Upper lobe of right lung (tissue), 1 donor: ENCODE measurements at places on chromosomes 11 and 22.

DNA sequence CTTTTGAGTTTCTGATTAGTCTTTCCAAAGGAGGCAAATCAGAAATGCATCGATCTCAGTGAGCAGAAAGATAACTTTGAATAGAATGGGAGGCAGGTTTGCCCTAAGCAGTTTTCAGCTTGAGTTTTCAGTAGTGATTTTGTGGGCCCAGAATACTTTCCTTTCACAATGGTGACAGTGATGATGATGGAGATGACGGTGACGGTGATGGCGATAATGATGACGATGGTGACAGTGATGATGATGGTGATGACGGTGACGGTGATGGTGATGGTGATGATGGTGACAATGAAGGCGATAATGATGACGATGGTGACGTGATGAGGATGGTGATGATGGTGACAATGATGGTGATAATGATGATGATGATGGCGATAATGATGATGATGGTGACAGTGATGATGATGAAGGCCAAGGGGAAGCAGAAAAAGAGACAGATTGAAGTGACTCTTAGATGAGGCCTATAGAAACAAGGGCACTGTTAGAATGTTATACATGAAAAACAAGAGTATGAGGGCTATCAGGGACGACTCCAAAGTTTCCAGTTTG lies 153.4 kb upstream of the B3GAT1 start:
- H3K27me3 ChIP-seq: no peaks in the 10 kb centered on the region
- H3K4me3 ChIP-seq: no peak overlapping the region
- no peaks in the 10 kb centered on the region for H3K36me3 ChIP-seq
- H3K27ac ChIP-seq: no peak overlapping the region

DNA sequence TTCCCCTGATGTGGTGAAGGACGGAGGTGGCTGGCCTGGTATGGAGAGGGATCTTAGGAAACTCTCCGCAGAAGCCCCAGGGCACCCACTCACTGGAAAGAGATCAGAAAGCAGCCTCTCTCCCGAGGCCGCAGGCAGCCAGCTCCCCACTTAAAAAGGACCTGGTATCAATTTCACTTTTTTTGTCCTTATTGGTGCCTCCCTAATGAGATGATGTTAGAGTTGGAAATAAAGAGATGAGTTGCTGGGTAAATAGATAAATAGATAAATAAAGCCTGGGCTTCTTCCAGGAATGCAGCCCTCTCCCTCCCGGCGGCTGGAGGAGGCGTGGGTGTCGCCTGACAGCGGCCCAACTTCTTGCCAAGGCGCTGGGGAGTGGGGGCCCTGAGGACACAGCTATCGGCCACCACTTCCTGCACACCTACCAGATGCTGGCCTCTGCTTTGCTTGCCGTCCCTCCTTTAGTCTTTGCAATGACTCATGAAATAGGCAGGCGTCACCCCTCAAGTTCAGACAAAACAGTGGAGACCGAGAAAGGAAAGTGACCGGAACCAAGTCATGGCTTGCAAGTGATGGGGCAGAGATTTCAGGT lies 42.9 kb downstream of the LINC01488 start:
- no peaks in the 10 kb centered on the region for H3K4me1 ChIP-seq
- no peak overlapping the region for H3K27ac ChIP-seq
- no peaks in the 10 kb centered on the region for H3K36me3 ChIP-seq

GRCh38 chr11:7871056-7871455 lies 60.0 kb downstream of the OR10A6 start:
- H3K4me1 ChIP-seq: no peaks in the 10 kb centered on the region
- H3K27me3 ChIP-seq: no peaks in the 10 kb centered on the region
- H3K27ac ChIP-seq: no peak overlapping the region
- H3K36me3 ChIP-seq: no peaks in the 10 kb centered on the region

- H3K4me1 ChIP-seq: peaks cover 18% of the 10 kb centered on the region
- DNase-seq: no peak
- no peaks in the 10 kb centered on the region for H3K27me3 ChIP-seq
- H3K27ac ChIP-seq: peak overlapping the region; percentile 99
- H3K36me3 ChIP-seq: peaks cover 39% of the 10 kb centered on the region
These were observed 576 bp downstream of the TMEM258 start for GRCh38 chr11:61791737-61792309.

DNA sequence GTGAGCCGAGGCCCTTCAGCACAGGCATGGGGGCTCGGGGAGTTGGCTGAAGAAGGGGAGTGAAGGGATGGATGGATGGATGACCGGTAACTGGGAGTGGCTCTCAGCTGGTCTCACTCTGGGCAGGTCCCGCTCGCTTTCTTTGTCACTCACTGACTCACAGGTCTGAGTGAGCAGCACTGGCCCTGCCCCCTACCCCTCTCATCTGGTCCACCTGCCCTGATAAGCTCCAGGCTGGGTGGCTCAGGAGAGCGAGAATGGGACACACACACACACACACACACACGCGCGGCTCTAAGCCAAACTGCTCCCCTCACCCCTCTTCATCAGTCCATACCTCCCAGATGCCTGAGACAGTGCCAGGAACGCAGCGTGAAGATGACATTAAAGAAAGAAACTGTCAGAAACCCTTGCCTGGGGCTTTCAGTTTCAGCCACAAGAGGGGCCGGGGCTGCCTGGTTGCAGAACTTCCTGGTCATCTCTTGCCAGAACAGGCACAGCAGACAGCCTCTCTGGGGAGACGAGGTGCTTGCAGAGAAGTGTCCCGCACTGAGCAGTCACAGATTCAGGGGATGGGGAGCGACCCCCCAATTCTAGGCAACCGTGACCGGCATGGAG lies 16.5 kb upstream of the SHISAL1 start:
- H3K27me3 ChIP-seq: peaks cover 59% of the 10 kb centered on the region
- H3K4me3 ChIP-seq: no peak overlapping the region
- H3K36me3 ChIP-seq: no peaks in the 10 kb centered on the region
- DNase-seq: no peak
- no peak overlapping the region for H3K27ac ChIP-seq

DNA sequence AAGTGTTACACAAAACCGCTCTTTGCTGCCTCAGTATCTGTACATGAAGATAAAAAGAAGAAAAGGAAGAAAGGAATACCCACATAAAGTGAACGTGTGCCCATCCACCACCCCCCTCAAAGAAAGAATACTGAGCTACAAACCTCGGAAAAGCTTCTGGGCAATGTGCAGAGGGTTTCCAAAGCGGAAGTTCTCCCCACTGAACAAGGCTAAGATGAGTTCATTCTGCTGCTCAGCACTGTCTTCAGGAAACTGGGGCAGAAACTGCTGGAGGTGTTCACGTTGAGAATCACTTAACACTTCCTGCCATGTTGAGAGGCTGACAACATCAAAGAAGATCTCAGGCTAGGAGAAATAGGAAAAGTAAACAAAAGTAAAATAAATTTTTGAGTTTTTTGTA lies 6.9 kb downstream of the NFRKB start:
- peaks cover under 1% of the 10 kb centered on the region for H3K4me1 ChIP-seq
- no peak overlapping the region for H3K4me3 ChIP-seq
- no peak overlapping the region for H3K27ac ChIP-seq
- H3K27me3 ChIP-seq: no peaks in the 10 kb centered on the region
- peaks cover 92% of the 10 kb centered on the region for H3K36me3 ChIP-seq

DNA sequence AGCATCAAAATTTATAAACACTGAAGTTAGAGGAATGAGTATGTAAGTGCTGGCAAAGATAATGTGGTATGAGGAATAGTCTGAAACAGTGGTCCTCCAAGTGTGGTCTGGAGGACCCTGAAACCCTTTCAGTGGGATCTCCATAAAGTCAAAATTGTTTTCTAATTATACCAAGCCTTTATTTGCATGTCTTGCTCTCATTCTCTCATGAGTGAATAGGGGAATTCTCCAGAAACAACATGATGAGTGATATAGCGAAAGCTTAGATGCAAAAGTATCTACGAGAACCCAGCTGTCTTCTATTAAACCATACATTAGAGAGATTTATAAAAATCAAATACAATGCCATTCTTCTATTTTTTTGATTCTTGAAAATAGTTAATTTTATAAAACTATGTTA lies 145.0 kb upstream of the RAG2 start:
- H3K27ac ChIP-seq: no peak overlapping the region
- no peaks in the 10 kb centered on the region for H3K4me1 ChIP-seq
- peaks cover 14% of the 10 kb centered on the region for H3K27me3 ChIP-seq
- no peak for DNase-seq
- H3K36me3 ChIP-seq: no peaks in the 10 kb centered on the region
- no peak overlapping the region for H3K4me3 ChIP-seq

- no peaks in the 10 kb centered on the region for H3K4me1 ChIP-seq
- DNase-seq: peak; percentile 72
- H3K27ac ChIP-seq: peak overlapping the region; percentile 70
- no peak overlapping the region for H3K4me3 ChIP-seq
- no peaks in the 10 kb centered on the region for H3K27me3 ChIP-seq
- H3K36me3 ChIP-seq: no peaks in the 10 kb centered on the region
These were observed 40.9 kb downstream of the NAV2 start for GRCh38 chr11:19753451-19754106.

- H3K27me3 ChIP-seq: peaks cover 4% of the 10 kb centered on the region
- H3K4me1 ChIP-seq: peaks cover 6% of the 10 kb centered on the region
- no peak for DNase-seq
- peak overlapping the region; percentile 80 for H3K4me3 ChIP-seq
- H3K27ac ChIP-seq: peak overlapping the region; percentile 88
- no peaks in the 10 kb centered on the region for H3K36me3 ChIP-seq
These were observed 1.4 kb upstream of the YAP1 start for GRCh38 chr11:102108734-102109440.

DNA sequence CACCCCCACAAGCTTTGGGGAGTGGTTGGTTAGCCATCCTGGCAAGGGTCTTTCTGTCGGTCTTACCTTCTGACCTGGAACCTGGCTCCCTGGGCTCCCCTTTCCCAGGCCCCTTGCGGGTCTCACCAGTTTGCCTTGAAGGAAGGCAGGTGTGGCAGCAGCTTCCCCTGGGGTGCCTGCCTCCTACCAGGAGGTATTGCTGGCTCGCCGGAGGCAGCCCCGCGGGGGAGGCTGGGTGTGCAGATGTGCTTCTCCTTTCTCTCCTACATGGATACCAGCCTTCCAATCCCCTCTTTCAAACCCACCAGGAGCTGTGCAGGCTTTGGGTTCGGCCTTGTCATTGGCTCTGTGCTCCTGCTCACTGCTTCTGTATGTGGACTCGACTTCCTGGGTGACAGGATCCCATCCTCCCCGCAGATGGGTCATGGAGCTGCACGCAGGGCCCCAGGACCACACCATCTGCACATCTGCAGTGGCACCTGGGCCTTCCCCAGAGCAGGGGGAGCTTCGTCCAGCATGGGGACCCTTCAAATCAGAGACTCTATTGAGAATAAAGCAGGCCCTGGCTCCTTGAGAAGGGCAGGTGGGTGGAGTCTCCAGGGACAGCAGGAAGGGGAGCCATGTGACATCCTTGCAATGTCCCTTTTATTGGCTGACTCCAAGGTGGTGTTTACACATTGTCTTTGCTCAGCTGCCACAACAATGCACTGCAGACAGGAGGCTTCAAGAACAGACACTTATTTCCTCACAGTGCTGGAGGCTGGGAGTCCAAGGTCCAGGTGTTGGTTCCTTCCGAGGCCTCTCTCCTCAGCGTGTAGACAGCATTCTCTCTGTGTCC lies 592.0 kb downstream of the BRD1 start:
- H3K36me3 ChIP-seq: no peaks in the 10 kb centered on the region
- H3K27me3 ChIP-seq: peaks cover 3% of the 10 kb centered on the region
- H3K4me3 ChIP-seq: no peak overlapping the region
- no peak overlapping the region for H3K27ac ChIP-seq
- no peaks in the 10 kb centered on the region for H3K4me1 ChIP-seq
